Activated B cell treated with CpG ODN at 0.5 μM for 24 hours (primary cell): ENCODE measurements at places on chromosomes 2 and 18. TPM values are rescaled to one million over a fixed set of nuclear protein-coding genes. Genes with fewer than 3 reads are reported as not detected.

MRPL30 gene
- total RNA-seq = 18.6 and 21.4 TPM in 2 replicates

TEKT4 gene
- 0.15 TPM in 1 of 2 replicates, not detected in the other for total RNA-seq

TANK gene
- total RNA-seq = 130 and 150 TPM in 2 replicates

XIRP2 gene
- not detected in 2 replicates for total RNA-seq

EVA1A gene
- not detected in 2 replicates for total RNA-seq

ALPP gene
- total RNA-seq = 0.38 TPM in 1 of 2 replicates, not detected in the other

QPCT gene
- 1.9 and 2.1 TPM in 2 replicates for total RNA-seq

ZNF519 gene
- 15.9 and 17.3 TPM in 2 replicates for total RNA-seq

ABCG8 gene
- total RNA-seq = not detected in 2 replicates

DNAJC5G gene
- total RNA-seq = not detected in 2 replicates

ITM2C gene
- 102 and 117 TPM in 2 replicates for total RNA-seq

DNA sequence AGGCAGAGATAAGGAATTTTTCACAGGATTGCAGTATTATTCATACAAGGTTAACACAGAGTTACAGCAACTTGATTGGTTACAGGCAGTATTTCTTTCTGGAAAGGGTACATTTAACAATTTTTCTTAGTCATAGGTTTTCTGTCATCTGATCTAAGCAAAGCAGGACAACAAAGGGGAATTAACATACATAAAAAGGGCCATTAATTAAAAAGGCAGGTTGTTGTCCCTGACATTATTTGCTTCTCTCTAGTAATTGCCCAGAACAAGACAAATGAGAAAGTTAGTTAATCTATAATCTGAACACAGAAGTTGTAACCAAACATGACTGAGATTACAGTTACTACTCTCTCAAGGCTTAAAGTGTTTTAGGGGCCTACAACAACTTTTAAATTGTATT is 291.4 kb upstream of the LRRTM4 start:
- no peak for DNase-seq
- H3K27ac ChIP-seq = no peak overlapping the region
- no peak overlapping the region for H3K4me3 ChIP-seq
- H3K4me1 ChIP-seq = no peaks in the 10 kb centered on the region
- no peaks in the 10 kb centered on the region for H3K36me3 ChIP-seq

GRCh38 chr2:233791883-233792329 is 13.8 kb downstream of the MROH2A start:
- no peaks in the 10 kb centered on the region for H3K4me1 ChIP-seq
- H3K4me3 ChIP-seq = no peak overlapping the region
- no peak overlapping the region for H3K27ac ChIP-seq
- H3K36me3 ChIP-seq = no peaks in the 10 kb centered on the region
- DNase-seq = no peak
- H3K27me3 ChIP-seq = peaks cover 7% of the 10 kb centered on the region

- no peak overlapping the region for H3K27ac ChIP-seq
- H3K4me1 ChIP-seq = no peaks in the 10 kb centered on the region
- no peaks in the 10 kb centered on the region for H3K36me3 ChIP-seq
- H3K27me3 ChIP-seq = no peaks in the 10 kb centered on the region
Observed at GRCh38 chr2:66470199-66470598, 35.3 kb downstream of the MEIS1 start.

- no peak for DNase-seq
- H3K27ac ChIP-seq = no peak overlapping the region
- H3K27me3 ChIP-seq = no peaks in the 10 kb centered on the region
- no peaks in the 10 kb centered on the region for H3K4me1 ChIP-seq
- peaks cover 37% of the 10 kb centered on the region for H3K36me3 ChIP-seq
Observed at GRCh38 chr2:178865146-178865936, 58.1 kb upstream of the TTN start.

GRCh38 chr2:21038403-21039073 is 5.3 kb downstream of the APOB start:
- peaks cover 17% of the 10 kb centered on the region for H3K27me3 ChIP-seq
- peaks cover 3% of the 10 kb centered on the region for H3K4me1 ChIP-seq
- no peak overlapping the region for H3K27ac ChIP-seq
- H3K36me3 ChIP-seq = no peaks in the 10 kb centered on the region

DNA sequence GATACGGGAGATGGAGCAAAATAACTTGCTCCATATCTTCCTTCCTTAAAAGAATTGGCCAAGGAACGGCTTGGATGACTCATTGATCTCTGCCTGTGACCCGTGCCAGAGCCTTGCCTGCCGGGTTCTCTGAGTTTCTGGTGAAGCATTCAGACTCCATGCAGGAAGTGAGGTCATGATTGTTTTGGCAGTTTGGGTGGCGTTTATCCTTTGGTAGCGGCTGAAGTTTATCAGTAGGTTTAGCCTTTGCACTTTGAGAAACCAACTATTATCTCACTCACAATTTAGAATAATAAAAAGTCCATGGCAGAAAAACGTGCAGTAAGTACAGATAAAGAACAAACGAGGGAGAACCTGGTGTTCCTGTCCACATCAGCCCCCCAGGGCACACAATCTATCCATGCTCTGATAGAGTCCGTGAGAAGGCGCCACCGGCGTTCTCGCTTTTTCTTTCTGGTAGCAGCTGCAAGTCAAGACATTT is 15.0 kb upstream of the CTAGE1 start:
- H3K4me1 ChIP-seq = no peaks in the 10 kb centered on the region
- H3K27ac ChIP-seq = no peak overlapping the region
- no peak overlapping the region for H3K4me3 ChIP-seq
- DNase-seq = no peak

GRCh38 chr2:162317861-162318327 is 590 bp downstream of the IFIH1 start:
- peaks cover 69% of the 10 kb centered on the region for H3K4me1 ChIP-seq
- peak; percentile 33 for DNase-seq
- no peaks in the 10 kb centered on the region for H3K27me3 ChIP-seq
- H3K36me3 ChIP-seq = peaks cover 32% of the 10 kb centered on the region
- H3K4me3 ChIP-seq = peak overlapping the region; percentile 94
- peak overlapping the region; percentile 99 for H3K27ac ChIP-seq

GRCh38 chr2:71860381-71860926 is 287.2 kb downstream of the CYP26B1 start:
- H3K4me1 ChIP-seq = no peaks in the 10 kb centered on the region
- DNase-seq = no peak
- no peak overlapping the region for H3K27ac ChIP-seq
- H3K4me3 ChIP-seq = no peak overlapping the region
- peaks cover 2% of the 10 kb centered on the region for H3K27me3 ChIP-seq
- H3K36me3 ChIP-seq = no peaks in the 10 kb centered on the region

GRCh38 chr2:43467891-43468290 is 127.9 kb downstream of the THADA start:
- H3K27ac ChIP-seq = no peak overlapping the region
- H3K4me1 ChIP-seq = no peaks in the 10 kb centered on the region
- peaks cover 39% of the 10 kb centered on the region for H3K36me3 ChIP-seq

DNA sequence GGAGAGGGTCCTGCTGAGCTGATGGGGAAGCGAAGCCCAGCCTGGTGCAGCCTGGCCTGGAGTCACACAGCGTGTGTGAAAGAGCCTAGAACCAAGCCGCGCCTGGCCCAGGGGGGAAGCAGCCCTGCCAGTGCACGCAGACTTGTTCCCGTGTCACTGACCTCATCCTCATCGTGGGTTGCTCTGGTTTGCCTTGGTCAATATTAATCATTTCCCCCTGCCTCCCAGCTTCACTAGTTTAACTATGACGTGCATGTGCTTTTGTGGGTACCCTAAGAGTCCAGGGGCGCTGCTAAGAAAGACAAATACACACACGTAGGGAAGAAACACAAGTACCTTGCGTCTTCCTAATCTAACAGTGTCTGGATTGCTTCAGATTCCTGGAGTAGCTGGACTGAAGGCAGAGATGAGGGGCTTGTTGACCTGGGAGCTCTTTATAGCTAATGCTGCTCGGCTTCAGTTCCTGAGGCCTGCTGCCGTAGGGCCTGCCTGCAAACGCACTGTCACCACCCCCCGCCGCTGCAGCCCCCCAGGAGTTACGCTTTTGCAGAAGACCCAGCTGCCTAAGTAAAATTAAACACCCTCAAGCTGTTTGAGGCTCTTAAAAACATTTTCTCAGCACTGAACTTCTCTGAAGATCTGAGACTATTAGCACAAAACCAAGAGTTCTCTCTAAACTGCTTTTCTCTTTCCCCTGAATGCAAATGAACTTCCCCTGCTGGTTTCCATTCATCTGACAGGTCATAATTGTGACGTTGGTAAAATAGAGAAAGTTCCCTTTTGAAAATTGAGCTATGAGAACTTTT is 159.2 kb downstream of the FAM210A start:
- H3K27me3 ChIP-seq = no peaks in the 10 kb centered on the region
- H3K4me3 ChIP-seq = peak overlapping the region; percentile 81
- peak; percentile 62 for DNase-seq
- H3K27ac ChIP-seq = peak overlapping the region; percentile 99
- no peaks in the 10 kb centered on the region for H3K36me3 ChIP-seq

DNA sequence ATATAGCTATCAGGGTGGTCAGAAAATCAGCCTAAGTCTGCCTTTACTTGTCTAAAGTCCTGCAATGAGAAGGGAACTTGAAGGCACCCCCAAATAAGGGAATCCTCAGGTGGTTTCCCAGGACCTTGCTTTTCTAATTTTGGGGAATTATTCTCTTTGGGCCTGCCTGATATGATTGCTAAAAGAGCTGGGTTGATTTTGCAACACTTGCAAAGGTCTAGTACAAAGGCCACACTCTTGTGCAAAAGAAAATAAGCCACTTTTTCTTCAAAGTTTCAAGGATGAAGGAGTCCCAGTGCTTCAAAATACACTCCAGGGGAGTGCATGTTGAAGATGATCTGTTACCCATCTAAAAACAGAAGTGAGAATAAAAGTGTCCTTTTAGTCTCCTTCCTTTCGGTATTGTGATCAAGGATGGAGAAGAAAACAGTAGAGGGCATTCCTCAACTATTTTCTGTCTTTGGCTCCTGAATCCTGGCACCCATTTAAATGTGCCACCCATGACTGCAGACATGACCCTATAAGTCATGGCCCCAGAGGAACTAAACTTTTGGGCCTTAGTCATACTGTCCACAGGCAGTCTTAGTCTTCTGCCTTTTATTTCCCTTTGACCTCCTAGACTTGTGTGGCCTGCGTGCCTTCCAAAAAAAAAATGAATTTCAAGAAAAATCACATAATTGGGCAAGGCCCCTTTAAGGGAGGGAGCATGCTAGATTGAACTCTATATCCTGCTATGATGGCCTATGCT is 5.1 kb downstream of the SULT1C3 start:
- no peak overlapping the region for H3K27ac ChIP-seq
- no peaks in the 10 kb centered on the region for H3K27me3 ChIP-seq
- H3K4me1 ChIP-seq = no peaks in the 10 kb centered on the region
- no peak overlapping the region for H3K4me3 ChIP-seq
- DNase-seq = no peak

DNA sequence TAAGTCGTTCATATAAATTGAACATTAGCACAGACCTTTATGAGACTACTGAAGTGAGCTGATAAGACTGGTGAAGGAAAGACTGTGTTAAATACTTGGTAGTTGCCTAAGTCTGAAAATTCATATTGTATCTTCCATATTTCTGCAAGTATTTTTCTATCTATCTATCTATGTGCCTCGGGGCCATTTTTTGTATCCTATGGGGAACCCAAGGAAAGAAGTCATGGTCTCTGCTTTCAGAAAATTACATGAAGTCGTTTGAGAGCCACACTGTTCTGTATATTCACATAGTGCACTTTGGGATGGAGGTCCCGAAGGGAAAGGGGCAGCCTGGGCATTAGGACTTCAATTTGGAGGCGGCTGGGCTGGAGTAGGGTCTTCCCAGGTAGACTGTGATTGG is 89.6 kb downstream of the EPAS1 start:
- peaks cover 3% of the 10 kb centered on the region for H3K27me3 ChIP-seq
- DNase-seq = no peak
- no peaks in the 10 kb centered on the region for H3K36me3 ChIP-seq
- H3K27ac ChIP-seq = no peak overlapping the region
- H3K4me1 ChIP-seq = no peaks in the 10 kb centered on the region
- H3K4me3 ChIP-seq = no peak overlapping the region

GRCh38 chr18:62715436-62715758 is at the start of gene PHLPP1:
Gene PHLPP1 (plus strand): TSS chr18:62715541. CDS start chr18:62715684, 143 bp downstream.
- H3K27ac ChIP-seq = peak within 1 kb of the TSS; percentile 89
- peak within 1 kb of the TSS; percentile 91 for H3K4me3 ChIP-seq
- peaks cover 3% of the 10 kb centered on the region for H3K36me3 ChIP-seq
- H3K27me3 ChIP-seq = no peaks in the 10 kb centered on the region
- DNase-seq = no peak
- peaks cover 41% of the 10 kb centered on the region for H3K4me1 ChIP-seq

DNA sequence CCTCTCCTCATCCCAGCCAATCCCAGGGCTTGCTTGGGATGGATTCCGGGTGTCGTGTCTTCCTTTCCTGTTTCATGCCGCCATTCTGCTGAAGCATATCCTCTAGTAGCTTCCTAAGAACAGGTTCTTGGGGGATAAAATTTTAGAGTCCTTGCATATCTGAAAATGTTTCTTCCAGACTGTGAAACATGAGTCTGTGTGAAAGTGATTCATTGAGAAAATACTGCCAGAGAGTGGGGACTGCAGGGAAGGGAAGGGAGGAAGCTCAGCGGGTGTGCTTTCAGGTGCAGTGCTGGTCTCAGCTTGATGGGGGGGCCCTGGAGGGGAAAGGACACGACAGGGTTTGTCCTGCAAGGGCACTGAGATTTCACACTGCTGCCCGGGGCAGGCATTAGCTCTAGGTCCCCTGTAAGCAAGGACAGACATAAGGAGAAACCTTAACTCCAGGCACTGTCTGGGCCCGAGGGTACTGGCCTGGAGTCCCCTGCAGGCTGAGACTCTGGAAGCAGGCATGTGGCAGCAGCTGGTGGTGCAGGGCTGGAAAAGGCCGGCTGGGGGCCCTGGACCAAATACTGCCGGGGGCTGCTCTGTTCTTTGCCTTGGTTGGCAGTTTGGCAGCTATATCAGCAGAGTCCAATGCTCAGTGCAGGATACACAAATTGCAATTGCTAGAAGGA is 97.6 kb upstream of the HS6ST1 start:
- no peak overlapping the region for H3K4me3 ChIP-seq
- peaks cover 2% of the 10 kb centered on the region for H3K27me3 ChIP-seq
- no peak for DNase-seq
- H3K4me1 ChIP-seq = no peaks in the 10 kb centered on the region
- peaks cover 3% of the 10 kb centered on the region for H3K36me3 ChIP-seq
- no peak overlapping the region for H3K27ac ChIP-seq

- H3K27me3 ChIP-seq = peaks cover 7% of the 10 kb centered on the region
- no peak overlapping the region for H3K4me3 ChIP-seq
- no peak overlapping the region for H3K27ac ChIP-seq
- DNase-seq = no peak
Observed at GRCh38 chr2:165408186-165408585, 61.3 kb upstream of the CSRNP3 start.

GRCh38 chr2:181674461-181674860 is 5.9 kb downstream of the NEUROD1 start:
- no peaks in the 10 kb centered on the region for H3K36me3 ChIP-seq
- peaks cover 30% of the 10 kb centered on the region for H3K4me1 ChIP-seq
- H3K27ac ChIP-seq = no peak overlapping the region
- no peak for DNase-seq
- peaks cover 24% of the 10 kb centered on the region for H3K27me3 ChIP-seq

GRCh38 chr2:28678944-28679343 is 72.7 kb upstream of the PPP1CB start:
- no peak for DNase-seq
- no peaks in the 10 kb centered on the region for H3K36me3 ChIP-seq
- peaks cover 14% of the 10 kb centered on the region for H3K4me1 ChIP-seq

DNA sequence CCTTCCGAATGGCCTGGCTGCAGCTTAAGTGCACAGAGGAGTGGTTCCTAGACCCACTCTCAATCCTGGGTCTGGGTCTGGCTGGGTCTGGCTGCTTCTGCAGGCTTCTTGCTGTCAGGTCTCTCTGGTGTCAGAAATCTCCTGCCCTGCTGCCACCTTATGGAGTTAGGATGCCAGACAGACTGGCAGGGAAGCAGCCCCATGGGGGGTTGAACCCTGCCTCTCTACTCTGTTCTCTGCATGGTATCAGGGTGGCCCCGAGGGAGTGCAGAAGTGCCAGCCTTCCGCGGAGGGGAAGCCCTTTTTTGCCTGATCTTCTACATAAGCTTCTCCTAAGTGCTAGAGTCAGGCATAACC is 89.4 kb downstream of the ZCCHC2 start:
- no peak for DNase-seq
- no peaks in the 10 kb centered on the region for H3K36me3 ChIP-seq
- no peak overlapping the region for H3K27ac ChIP-seq
- H3K27me3 ChIP-seq = peaks cover 21% of the 10 kb centered on the region
